ENCODE measurements at places on chromosomes 6 and 20.

GRCh38 chr20:63898882-63899558 is 4.1 kb downstream of the DNAJC5 start:
- no peak for DNase-seq

DNA sequence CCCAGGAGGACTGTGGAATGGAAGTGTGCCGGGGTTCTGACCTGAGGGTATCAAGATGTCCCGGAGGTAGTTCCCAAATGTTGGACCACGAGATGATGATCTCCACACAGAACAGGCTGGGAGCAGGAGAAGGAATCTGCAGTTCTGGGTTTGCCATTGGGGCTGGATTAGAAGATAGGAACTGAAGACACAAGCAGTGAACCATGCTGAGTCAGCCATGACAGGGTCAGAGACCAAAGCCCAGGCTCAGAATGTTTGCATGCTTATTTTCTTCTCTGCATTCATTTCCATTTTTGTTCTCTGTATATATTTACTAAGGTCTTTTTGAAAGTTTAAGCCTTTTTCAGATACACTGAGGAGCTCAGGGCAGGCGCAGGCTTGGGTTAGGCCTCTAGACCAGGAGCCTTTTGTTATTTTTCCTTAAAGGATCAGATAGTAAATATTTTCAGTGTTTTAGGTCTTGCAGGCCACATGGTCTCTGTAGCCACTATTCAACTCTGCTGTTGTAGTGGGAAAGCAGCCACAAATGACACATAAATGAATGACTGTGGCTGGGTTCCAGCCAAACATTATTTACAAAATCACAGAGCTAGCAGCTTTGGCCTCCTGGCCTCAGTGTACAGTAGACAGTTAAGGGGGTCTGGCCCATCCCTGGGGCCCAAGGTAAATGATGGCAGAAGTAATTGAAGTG is 28.5 kb downstream of the SLC35D3 start:
- no peak for DNase-seq

DNA sequence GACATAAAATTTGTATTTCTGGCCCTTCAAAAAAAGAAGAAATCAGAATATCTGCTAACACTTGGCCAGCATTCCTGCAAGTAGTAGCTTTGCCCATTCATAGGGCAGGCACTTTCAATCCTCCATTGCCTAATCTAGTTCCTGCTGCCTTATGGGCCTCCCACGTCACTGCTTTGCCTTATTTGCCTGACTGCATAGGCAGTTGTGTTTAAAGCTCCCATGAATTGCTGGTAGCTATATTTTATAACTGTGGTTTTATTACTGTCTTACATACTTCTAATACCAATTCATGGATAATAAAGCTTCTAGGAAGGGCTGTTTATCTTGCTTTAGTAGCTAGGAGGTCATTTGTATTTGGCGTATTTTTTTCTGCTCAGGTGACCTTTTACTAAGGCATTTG is 7.7 kb upstream of the SLC35A1 start:
- DNase-seq, result no peak

GRCh38 chr6:44779130-44779826 is 391.8 kb downstream of the CDC5L start:
- DNase-seq, result no peak

- no peak for DNase-seq
Measured at GRCh38 chr6:7252390-7252789, 60.6 kb downstream of the SSR1 start.

DNA sequence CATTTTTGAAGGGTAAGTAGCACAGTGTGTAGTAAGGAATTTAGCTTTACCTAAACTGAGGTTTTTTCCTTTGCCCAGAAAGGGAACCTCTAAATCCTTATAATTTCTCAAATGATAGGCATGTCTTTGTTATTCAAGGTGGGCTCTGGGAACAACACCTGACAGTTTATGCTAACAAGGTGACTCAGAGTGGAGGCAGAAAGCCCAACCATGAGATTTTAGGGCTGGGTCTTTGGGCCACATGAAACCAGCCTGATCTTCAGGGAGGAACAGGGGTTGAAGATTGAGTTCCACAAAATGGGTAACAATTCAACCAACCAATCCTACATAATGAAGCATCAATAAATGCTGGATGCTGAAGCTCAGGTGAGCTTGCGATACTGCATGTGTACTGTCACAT is 46.6 kb downstream of the PRSS35 start:
- no peak for DNase-seq

DNA sequence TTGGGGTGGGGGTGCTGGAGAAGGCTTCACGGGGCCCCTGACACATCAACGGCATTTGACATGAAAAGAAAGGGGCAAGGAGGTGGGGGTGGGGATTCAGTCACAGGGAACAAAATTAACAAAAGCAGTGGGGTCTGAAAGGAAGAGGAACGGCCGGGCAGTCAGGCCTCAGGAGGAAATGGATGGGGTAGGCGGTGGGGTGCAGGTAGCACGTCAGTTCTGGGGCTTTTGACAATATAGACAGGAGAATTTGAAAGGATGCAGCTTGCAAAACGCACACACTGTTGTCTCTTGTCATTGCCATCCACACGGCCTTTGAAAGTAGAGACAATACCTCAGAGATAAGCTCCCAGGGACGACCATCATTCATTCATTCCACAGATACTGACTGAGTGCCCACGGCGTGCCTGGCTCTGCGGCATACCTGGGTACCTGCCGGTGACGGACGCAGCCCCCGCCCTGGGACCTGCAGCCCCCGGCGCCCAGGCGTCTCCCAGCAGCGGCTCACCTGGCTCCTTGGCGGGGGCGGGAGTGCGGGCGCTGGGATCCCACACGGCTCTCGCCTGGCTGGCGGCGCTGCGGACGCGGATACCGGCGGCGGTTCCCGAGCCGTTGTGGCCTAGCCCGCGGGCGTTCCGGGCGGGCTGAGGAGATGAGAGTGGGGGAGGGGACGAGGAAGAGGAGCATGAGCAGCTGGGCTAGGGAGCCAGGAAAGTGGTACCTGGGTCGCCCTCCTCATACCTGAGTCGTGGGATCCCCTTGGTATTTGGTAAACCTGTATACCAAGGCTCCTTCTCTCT is at the start of gene SLC26A8:
SLC26A8 (minus strand) TSS at position 646 of the 800 bp plus-strand sequence. CDS start 4,934 bp downstream, outside the sequence.
- no peak for DNase-seq

GRCh38 chr6:29916741-29917140 is 25.6 kb upstream of the HLA-A start:
- no peak for DNase-seq

- no peak for DNase-seq
Measured at GRCh38 chr6:109291902-109292301, 90.4 kb downstream of the CD164 start.

DNA sequence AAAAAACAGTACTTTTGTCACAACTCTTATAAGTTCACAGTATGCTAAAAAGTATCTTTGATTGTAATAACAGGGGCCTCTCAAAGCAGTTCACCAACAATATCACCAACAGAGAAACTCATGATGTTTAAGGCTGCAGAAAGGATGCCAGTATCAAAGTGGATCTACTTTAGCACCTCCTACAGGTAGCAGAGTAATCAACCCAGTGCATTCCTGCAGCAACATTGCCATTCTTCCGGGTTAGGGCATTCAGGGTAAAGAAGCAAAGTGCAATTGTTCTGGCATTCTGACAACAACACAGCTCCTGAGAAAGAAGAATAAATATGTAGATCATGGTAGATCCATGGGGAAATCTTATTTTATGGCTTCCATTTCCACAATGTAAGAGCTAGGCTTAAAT is 7.6 kb upstream of the SLC17A4 start:
- no peak for DNase-seq

DNA sequence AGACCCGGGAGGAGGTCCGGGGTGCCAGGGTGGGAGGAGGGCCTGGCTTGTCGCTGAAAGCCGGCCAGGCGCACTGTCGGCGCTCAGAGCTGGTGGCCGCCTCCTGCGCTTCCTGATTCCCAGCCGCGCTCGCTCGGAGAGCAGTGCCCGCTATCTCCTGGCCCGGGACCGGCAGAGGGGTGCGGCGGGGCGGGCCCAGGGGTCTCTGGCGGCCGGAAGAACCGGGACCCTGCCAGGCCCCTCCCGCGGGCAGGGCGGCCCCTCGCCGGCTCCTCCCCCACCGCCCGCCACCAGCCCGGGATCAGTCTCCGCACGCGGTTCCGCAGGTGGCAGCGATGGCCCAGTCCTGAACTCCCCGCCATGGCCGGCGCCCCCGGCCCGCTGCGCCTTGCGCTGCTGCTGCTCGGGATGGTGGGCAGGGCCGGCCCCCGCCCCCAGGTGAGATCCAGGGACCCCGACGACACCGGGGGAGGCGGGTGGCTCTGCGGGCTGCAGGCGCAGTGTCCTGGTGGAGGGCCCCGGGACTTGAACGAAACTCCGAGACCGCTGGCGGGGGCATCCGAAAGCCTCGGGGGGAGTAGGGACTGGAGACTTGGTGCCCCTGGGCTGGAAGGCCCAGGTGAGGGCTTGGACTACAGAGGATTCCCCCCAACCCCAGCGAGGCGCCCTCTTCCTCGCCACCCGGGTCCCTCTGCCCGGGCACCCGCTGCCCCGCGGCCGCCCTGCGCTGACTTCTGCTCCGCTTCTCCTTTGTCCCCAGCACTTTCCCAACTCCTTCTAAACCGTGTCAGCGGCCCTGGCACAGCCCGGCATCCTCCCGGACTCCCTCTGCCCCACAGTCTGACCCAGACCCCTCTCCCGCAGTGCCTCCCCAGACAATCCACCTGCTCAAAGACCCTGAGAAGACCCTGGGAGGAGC is at the start of gene GLP1R:
GLP1R (plus strand) TSS at position 301 of the 919 bp plus-strand sequence; CDS start at position 361, 60 bp downstream.
- DNase-seq, result no peak

- DNase-seq, result no peak
Measured at GRCh38 chr20:14860410-14860814, 523.0 kb upstream of the FLRT3 start.

GRCh38 chr6:115901896-115902295 is 158.8 kb downstream of the FRK start:
- no peak for DNase-seq
